ENCODE measurements at places on chromosomes 2 and 18.

DNA sequence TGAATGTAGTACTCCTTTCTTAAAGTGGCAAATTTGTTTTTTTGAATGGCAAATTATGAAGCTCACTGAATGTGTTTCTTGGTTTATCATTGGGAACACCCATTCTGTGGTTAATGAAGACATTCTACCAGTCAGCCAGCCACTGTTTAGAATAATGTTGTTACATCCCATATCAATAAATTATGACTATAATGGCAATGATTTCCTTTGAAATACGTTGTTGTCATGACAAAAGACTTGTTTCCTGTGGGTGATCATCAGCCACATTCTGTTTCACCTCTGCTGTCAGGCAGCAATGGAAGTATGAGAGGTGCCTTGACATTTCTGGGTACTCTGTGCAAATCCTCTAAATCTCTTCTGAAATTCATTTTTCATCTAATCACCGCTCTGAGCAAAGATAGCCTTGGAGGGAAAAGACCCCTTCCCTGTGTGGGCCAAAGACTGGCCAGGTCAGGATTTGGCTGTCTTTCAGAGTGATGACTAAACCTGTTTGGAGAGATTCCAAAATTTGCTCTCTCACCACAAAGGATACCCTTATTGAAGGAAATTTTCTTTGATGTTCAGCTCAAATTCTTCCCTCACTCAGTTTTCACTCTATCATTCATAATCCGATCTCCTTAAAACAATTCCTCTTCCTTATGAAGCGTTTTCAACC is 869.2 kb downstream of the BCL11A start:
- no peak for DNase-seq

- DNase-seq = no peak
Measured at GRCh38 chr2:127373362-127374083, 14.3 kb downstream of the MAP3K2 start.

DNA sequence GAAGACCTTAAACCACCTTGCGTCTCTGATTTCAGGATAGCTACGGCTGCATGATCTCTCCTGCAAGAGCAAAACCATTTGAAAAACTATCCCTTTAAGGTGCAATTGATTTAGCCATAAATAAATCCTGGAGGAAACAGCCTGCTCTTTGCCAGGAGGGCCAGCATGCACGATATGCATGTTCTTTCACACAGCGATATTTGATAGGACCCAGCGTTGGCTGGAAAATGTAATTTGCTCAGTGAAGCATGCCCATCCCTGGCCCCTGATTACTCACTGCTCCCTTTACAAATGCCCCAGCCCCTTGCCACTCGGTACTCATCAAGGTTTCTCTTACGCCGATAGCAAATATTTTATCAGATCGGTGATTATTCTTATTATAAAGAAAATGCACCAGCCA is 315.4 kb downstream of the CDH2 start:
- peak; percentile 97 for DNase-seq

DNA sequence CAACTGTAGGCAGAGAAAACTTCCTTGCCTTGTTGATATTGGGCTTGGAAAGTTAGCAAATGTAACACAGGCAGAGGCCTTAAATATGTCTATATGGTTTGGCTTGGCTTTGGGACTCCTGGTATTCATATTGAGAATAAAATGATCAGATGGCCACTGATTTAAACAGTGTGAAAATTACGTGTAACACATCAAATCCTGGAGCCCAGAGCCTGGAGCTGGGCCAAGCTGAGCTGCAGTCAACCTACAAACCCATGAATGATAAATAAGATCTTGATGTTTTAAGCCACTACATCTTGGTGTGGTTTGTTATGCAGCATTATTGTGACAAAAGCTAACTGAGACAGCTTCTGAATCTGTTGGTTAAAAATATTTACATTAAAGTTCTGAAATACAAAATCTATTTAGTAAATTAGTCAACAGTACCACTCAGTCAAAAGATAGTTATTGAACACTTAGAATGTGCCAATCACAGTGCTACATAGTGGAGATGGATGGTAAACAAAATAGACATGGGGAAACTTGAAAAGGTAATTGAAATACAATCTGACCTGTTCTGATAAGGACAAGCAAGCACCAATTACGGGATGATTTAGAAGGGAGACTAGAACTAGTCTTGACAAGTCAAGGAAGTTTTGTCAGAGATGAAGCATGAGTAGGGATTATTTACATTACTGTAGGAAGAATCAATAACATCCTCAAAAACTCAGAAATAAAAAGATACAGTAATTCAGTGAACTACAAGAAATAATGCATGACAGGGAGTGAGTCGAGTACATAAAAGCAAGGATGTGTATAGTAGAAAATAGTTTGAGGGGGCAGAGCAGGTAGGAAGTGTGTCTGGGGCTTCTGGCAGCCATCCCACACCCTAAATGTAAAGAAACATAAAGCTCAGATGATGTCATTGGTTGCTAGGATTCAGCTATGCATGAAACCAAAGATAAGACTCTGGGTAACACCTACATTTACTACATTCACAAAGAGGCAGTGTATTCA is 157.7 kb downstream of the HNMT start:
- DNase-seq = no peak

GRCh38 chr2:46621499-46621898 is 142.1 kb downstream of the TMEM247 start:
- DNase-seq = no peak

All from NCI-H1930 (cell line).